ENCODE measurements at places on chromosomes 4 and X. TPM values are rescaled to one million over a fixed set of nuclear protein-coding genes. Genes with fewer than 3 reads are reported as not detected.

The DDX53 gene
- not detected for total RNA-seq

The RRH gene
- total RNA-seq = not detected

The SMIM10L2A gene
- 0.40 TPM for total RNA-seq

The NDST3 gene
- total RNA-seq = 1.3 TPM

The RHOH gene
- not detected for total RNA-seq

The ETDB gene
- total RNA-seq = not detected

The AR gene
- 3.3 TPM for total RNA-seq

The SATL1 gene
- total RNA-seq = 0.15 TPM

DNA sequence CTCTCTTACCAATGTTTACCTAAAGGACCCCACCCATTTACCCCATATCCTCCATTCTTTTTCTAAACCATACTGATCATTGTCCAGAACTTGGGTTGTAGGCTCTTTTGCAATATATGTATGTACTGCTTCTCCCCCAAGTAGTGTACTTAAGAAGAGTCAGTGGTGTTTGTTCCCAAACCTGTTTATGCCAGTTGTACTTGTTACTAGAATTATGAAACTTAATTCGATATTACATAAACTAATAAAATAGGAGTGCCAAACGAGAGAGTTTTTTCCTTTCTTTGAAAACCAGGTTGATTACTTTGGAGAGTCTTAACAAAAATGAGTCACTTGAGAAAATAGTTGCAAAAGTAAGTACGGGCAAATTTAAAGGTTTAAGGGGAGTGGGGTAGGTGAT, 96.3 kb downstream of the GEMIN8 start:
- DNase-seq = no peak

DNA sequence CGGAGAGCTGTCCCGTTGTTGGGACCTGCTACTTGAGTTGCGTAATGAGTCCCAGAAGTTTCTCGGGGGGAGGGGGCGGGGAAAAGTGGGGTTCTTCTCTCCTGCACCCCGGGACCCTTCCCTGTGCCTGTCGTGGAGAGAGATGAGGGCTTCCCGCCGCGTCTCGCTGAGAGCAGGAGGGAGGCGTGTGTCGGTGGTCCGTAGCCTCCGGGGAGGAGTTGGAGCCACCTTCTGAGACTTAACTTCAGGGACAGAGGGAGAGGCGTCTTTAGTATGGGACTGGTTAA, 698 bp downstream of the AFF1 start:
- DNase-seq = no peak

DNA sequence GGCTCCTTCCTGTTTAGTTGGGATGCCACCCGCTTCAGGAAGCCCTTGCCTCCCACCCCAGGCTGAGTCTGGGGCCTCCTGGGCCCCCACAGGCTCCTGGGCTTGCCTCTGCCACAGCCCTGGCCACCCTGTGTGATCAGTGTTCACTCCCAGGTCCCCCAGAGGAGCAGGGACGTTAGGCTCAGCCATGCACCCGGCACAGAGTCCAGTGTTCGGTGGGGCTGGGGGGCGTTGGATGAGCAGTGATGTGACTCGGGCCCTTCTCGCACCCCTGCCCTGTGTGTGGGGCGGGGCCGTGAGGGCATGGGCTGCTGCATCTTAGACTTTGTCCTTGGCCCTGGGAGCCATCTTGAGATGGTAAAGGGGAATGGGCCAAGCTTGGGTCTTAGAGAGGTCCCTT, 29.9 kb upstream of the HTRA3 start:
- DNase-seq = peak; percentile 86

DNA sequence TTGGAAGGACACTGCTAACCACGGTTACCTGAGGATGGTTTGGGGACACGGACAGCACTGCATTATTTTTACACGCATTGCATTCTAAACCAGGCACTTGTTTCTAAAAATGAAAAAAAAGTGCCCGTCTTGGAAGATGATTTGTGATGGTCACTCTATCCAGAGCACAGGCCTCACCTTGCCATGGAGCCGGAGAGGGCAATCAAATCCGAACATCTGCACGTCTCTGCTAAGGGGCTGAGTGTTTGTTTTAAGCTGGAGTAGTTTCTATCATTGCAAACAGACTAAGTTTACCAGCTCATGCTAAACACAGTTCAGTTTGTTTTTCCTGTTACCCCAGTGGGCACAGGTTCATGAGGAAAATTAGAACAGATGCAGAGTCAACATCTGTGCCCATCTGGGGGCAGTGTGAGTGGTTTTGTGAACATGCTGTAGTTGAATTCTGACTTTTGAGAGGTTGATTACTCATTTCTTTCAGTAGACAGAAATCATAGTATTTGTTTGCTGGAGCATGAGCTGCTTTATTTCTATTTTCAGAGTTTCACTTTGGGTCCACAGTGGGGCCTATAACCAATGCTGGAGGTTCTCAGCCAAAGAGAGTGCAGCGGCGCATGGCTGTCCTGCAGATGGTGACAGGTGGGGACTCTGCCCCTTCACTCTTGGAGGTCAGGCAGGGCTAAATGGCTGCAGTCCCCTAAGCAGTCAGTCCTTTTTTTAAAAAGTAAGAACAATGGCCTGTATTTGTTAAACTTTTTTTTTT, 65.4 kb upstream of the ENPP6 start:
- DNase-seq = no peak

GRCh38 chr4:3291969-3292570, 751 bp upstream of the RGS12 start:
- no peak for DNase-seq

- DNase-seq = no peak
Measured at GRCh38 chr4:54218736-54219135, 10.4 kb upstream of the PDGFRA start.

DNA sequence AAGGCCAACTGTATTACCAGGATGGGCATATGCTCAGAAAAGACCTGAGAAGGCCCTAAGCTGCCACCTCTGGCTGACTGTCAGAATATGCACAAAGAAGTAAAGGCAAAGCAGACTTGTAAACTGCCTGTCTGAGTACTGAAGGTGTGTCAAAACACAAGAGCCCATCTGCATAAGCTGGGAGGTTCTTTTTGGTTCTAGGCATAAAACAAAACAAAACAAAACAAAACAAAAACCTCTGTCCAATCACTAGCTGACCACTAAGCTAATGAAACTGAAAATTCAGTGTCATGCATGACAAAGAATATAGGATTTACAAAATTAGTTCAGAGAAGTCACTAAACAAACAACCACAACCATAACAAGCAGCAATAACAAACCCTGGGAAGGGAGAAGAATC, 20.6 kb downstream of the SH3D19 start:
- DNase-seq = no peak

- no peak for DNase-seq
Measured at GRCh38 chrX:134173541-134174272, 63.3 kb upstream of the CCDC160 start.

DNA sequence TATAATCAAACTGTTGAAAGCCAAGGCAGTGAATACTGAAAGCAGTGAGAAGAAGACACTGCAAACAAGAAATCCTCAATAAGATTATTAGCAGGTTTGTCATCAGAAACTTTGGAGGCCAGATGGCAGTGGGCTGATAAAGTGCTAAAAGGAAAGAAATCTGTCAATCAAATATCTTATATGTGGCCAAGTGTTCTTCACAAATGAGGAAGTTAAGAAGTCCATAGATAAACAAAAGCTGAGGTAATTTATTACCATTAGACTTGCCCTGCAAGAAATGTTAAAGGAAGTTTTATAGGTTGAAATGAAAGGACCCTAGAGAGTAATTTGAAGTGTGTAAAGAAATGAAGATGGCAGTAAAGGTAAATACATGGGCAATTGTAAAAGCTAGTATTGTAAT, 586.6 kb downstream of the RAPGEF2 start:
- DNase-seq = no peak

DNA sequence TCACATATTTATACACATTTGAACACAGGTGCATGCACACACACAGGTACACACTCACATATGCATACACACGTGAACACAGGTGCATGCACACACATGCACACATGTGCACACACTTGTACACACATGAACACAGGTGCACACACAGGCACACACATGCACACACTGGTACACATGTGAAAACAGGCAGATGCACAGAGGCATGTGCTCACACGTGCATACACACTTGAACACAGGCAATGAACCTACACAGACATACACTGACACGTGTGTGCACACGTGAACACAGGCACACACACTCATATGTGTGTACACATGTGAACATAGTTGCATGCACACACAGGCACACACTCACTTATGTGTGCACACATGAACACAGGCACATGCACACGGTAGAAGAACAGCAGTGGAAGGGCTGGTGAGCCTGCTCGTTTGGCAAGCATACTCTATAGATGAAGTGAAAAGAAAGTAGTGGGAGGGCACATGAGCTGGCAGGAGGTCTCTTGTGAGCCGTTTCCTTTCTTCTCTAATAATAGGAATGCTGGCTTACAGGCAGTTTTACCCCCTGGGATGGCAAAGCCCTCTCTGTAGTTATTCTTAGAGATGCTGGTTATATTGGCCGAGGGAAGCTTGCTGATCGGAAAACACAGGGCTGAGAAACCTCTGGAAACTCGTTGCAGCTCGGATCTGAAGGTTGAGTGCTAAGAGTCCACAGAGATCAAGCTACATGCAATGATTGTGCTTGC, 279.6 kb upstream of the CLNK start:
- DNase-seq = no peak

GRCh38 chrX:107324493-107325310, 118.3 kb downstream of the DNAAF6 start:
- peak; percentile 68 for DNase-seq

- DNase-seq = no peak
Measured at GRCh38 chr4:94334962-94335361, 7.7 kb downstream of the HPGDS start.

DNA sequence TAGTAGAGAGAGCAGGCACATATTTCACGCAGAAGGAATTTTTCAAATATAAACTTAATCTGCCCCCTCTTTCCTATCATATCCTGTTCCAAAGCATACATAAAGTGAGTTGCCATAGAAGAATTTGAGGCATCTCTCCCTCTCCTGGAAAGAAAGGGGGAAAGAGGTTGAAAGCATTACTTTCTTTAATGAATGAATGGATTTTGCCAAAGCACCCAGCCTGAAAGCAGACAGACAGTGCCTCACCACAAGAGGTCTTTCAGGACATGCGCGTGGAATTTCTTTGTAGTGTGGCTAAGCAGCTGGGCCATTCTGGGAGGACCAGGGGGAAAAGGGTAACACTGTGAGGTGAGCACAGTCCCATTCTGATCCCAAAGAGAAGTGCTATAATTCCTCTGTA, 651.4 kb downstream of the IQCM start:
- DNase-seq = no peak

DNA sequence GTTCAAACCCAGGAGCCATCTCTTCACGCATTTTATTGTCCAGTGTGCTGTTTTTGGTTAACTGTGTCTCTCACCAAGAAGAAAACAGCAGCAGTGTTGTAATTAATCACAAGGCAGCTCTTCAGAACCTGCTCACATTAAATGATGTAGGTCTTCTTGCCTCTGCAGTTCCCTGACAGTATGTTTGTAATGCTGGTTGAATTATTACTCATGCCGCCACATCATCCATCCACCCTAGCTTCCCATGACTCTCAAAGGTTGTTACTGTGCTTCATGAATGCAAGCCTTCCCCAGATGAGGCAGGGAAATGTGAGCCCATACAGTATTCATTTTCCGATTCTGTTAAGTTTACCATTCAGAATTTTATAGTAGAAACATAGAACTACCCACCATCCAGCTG, 17.4 kb downstream of the TLR10 start:
- DNase-seq = no peak

- DNase-seq = no peak
Measured at GRCh38 chrX:116749943-116750342, 287.2 kb upstream of the CT83 start.

DNA sequence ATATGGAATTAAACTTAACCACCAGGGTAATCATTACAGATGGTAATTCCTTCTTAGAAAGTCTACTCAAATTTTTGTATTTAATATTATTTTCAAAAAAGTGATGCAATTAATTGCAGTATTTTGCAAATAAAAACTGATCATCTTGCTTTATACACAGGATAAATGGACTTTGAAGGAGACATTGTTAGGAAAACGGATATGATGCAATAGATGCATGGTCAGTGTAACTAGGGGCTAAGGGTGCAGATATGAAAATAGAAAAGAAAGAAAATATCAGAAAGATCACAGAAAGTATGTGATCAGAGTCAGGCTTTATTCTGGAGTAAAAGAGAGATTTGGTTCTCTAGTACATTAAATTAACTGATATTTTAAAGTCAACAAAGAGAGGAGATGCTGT, 401.7 kb downstream of the TLL1 start:
- no peak for DNase-seq

DNA sequence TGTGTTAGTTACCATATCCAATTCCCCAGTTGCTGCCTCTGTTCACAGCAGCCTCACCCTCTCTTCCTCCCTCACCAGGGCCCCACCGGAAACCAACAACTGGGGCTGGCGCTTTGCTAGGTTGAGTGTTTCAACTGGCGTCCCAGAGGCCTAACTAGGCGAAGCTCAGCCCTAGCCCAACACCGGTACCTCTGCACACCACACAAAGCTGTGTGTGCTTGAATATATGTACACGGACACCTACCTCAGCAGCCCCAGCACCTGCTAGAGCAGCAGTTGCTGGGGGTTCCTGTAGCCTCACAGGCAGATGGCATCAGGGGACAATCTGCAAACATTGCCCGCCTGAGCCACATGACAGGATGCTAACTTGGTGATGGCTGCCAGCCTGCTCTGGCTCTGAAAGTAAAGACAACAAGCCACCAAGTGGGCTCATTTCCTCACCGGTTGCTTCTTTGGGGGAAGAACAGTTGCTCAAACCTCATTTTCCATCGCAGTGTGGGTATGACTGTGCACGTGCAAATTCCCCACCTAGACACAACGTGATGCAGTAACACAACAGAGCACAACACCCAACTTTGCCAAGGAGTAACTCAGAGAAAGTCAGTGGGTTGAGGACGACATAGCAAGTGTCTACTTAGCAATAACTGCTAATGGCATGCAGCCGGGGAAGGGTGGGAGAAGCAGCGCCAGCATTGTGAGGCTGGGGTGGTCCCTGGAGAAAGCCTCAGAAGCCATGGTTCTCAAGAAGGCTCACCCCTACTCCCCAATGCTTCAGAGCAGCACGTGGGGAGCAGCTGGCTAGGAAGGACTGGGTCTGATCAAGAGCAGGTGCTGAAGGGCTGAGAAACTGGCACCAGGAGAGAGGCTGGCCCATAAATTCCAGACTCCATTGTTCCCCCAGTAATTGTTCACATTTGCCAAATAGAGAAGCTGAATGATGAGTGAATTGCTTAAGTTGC, 139.5 kb downstream of the SH3KBP1 start:
- DNase-seq = no peak

DNA sequence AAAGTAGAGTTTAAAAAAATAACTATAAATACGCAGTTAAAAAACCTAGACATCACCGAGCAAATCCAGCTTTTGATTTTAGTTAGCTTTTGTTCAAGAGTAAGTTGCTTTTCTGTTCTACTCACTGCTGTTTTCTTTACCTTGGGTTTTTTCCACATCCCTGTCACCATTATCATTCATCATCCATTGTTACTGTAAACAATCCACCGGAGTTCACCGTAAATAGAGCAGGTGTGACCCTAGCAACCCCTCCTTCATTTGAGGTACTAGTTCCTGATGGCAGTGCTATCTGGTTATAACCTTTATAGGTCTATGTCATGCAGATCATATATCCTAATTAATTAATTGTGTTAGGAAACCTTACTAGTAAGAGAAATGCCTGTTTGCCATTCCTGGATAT, 43.0 kb upstream of the TEX13D start:
- no peak for DNase-seq

- no peak for DNase-seq
Measured at GRCh38 chr4:175453456-175453855, 358.6 kb downstream of the GPM6A start.
